ENCODE measurements at places on chromosomes 2 and 18. TPM values are rescaled to one million over a fixed set of nuclear protein-coding genes. Genes with fewer than 3 reads are reported as not detected.

The MC5R gene
- not detected for total RNA-seq

The IL1A gene
- total RNA-seq, result 6.9 TPM

The COLEC11 gene
- total RNA-seq, result 0.18 TPM

The TMEM169 gene
- 1.6 TPM for total RNA-seq
